ENCODE measurements at places on chromosomes 12 and 14. TPM values are rescaled to one million over a fixed set of nuclear protein-coding genes. Genes with fewer than 3 reads are reported as not detected.

CCDC38 gene
- not detected for total RNA-seq

KLRK1 gene
- total RNA-seq = not detected

ITPR2 gene
- total RNA-seq = 9.1 TPM

TNS2 gene
- total RNA-seq = 37.2 TPM

OR4E2 gene
- total RNA-seq = not detected

KRT3 gene
- total RNA-seq = not detected

SERPINA1 gene
- total RNA-seq = not detected

CCDC184 gene
- 0.35 TPM for total RNA-seq

Data from smooth muscle cell of the coronary artery (primary cell).